Amniotic stem cell (primary cell): ENCODE measurements at places on chromosomes 3 and 15.

DNA sequence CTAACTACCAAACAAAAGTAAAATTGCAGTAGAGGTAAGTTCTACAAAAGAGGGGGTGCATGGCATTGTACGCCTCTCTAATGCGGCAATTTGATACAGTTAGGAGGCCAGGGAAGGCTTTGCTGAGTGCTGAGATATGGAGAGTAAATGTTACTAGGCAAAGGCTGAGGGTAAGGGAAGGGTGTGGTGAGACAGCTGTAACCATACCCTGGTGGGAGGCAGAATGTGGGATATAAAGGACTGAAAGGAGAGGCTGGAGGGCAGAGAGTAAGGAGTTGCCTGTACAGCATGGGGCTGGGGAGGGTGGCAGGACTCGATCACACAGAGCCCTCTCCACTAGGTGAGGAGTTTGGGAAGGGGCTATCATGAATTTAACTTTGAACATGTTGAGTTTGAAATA, 106.3 kb downstream of the PDCD6IP start:
- DNase-seq: no peak

GRCh38 chr3:56323986-56324420, 144.3 kb downstream of the ERC2 start:
- no peak for DNase-seq

DNA sequence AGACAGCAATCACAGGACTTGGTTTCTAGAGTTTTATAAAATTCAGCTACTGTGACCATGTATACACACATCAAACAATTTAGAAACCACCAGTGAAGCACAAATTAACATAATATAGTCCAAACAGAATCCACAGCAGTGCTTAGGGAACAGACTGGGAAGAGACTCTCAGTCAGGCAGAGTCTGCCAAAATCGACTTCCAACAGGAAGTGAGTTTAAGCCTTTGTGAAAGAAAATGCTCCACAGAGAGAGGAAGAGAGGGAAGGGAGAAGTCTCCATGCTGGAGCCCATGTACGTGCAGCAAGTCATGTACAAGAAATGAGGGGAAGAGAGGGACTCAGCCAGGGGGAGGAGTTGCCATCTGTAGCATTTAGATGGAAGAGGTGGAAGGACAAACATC, 172.6 kb downstream of the IL5RA start:
- no peak for DNase-seq

DNA sequence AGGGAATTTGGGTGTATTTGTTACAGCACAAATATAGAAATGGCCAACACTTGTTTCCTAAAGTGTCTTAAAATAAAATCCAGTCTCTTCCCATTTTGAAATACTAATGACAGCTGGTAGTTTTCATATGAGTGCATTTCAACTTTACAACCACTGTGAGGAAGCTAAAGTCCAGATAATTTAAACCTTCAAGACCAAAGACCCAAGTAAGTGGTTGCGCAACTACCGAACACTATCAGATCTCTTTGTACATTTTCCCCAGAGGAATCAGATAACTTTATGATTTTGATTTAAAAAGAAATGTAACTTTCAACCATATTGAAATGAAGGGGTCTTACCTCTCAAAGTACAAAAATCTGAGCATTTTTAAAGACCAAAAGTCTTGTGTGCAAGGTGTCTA, 14.3 kb downstream of the BCL2L10 start:
- no peak for DNase-seq

DNA sequence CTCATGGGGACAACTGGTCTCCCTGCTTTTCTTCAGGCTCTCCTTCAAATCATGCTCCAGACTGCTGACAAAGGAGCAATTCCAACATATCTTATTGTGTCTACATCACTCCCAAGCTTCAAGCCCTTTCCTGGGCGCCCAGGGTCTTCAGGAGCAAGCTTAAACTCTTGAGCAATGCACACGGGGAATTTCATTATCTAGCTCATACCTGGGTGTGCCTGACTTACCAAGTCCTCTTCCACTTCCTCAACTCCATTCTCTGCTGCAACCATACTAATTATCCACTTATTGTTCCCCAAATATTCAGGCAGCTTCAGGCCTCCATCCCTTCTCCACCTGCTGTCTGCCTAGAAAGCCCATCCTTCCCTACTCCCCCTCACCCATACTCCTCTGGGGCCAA, 50.6 kb downstream of the B3GNT5 start:
- no peak for DNase-seq
